ENCODE measurements at places on chromosomes 7 and 10.
A peak's percentile ranks its signal among the peaks of the same experiment; 100 is the strongest.

DNA sequence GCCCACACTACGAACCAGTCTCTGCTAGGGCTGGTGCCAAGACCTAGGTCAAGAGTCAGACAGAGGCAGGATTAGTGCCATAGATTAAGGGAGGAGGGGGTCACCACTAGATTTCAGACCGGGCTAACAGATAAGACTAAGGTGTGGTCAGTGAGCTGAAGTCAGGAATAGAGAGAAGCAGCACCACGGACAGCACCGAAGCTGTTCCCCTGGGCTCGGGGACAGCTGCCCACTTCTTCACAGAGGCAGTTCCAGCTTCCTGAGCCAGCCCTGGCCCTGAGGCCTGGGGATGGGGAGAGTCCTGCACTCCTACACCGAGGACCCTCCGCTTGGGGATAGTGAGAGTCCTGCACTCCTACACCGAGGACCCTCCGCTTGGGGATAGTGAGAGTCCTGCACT is 11.2 kb upstream of the JAKMIP3 start:
- DNase-seq = no peak

DNA sequence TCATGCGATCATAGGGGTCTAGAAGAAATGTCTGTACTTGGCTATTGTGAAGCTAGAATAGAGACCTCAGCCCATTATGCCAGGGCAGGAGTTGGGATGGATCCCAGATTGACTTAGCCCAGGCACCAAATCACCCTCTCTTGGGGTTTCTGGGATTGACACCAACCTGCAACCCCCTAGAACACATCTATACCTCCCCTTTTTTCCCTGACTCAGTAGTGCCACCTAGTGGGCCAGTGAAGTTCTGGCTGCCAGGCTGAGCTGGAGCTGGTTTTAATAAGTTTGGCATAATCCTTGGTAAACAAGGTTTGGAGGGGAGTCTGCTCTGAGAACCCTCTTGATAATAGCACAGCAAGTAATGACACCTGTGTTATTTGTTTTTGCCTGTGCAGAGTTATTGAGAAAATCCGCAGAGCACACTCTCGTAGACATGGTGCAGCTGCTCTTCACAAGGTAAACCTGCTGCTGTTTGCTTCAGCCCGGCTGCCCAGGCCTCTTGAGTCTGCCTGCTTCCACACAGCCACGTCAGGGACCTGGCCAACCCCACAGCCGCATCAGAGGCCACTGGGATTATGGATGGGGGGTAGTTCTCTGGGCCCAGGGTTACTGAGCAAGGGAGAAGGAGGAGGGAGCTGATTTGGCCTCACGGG is 43.3 kb upstream of the NFKB2 start:
- peak; percentile 78 for DNase-seq

- no peak for DNase-seq
These were observed 139.4 kb downstream of the KCND2 start for GRCh38 chr7:120412139-120413050.

DNA sequence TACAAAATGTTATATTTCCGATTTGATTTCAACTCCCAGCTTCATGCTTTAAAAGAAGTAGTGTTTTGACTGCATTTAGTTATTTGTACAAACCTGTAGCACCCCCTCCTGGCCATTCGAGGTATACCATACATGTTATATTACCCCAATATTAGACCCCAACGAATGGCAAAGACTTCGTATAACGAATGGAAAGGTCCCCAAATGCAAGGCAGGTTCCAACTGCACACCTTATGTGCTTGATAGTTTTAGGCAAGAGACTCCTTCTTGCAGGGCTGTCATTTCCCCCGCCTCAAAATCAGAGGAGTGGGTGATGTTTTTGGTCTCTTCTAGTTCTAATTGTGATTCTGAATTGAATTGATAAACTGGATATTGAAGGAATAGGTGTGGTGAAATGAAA is 101.1 kb upstream of the TARP start:
- peak; percentile 2 for DNase-seq

- no peak for DNase-seq
These were observed 199.3 kb downstream of the PARD3 start for GRCh38 chr10:34615770-34616169.

- DNase-seq = no peak
These were observed 94.8 kb downstream of the GSAP start for GRCh38 chr7:77321300-77321699.

DNA sequence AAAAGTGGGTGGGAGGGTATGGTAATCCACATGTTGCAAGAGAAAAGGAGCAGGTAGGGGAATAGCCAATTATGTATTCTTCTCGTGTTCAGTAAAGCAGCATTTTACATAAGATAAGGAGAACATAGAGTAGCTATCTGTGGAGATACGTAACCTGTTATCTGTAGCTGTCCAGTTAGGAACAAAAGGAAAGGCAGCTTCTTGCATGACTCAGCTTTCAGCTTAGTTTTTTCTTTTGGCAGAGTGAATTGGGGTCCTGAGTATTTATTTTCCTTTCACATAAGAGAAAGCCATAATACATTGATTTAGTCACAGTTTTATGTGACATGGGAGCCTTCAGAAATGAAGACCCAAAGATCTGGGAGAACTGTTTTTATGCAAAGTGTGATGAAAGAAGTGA is 116.7 kb upstream of the IMMP2L start:
- no peak for DNase-seq

GRCh38 chr10:25604591-25604990 is 329.4 kb upstream of the MYO3A start:
- DNase-seq = no peak

- DNase-seq = no peak
These were observed 1.0 kb upstream of the NRP1 start for GRCh38 chr10:33335551-33335800.

GRCh38 chr10:52119507-52119906 is 194.6 kb upstream of the DKK1 start:
- DNase-seq = no peak

DNA sequence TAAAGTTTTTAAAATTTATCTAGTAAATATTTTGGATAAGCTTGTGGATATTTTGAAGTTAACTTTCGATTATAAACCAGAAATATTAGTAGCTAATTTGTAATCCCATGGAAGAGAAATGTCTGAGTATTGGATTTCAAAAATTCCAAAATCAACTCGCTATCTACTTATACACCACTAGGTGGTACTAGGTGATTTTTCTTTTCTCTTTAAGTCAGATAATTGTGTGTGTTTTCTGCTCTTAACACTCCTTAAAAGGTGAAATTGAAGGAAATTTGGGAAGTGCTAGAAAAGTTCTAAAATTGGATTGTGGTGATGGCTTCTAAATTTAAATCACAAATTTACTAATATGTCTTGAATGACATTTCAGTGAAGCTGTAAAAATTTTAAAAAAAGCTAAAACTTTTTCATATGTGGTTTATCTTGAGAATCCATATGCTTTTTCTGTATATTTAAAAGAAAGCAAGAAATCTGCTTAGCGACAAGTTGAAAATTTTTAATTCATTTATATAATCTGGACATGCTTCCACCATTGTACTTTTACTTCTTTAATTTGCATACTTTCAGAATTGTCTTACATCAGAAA is 90.2 kb downstream of the IPMK start:
- DNase-seq = no peak

DNA sequence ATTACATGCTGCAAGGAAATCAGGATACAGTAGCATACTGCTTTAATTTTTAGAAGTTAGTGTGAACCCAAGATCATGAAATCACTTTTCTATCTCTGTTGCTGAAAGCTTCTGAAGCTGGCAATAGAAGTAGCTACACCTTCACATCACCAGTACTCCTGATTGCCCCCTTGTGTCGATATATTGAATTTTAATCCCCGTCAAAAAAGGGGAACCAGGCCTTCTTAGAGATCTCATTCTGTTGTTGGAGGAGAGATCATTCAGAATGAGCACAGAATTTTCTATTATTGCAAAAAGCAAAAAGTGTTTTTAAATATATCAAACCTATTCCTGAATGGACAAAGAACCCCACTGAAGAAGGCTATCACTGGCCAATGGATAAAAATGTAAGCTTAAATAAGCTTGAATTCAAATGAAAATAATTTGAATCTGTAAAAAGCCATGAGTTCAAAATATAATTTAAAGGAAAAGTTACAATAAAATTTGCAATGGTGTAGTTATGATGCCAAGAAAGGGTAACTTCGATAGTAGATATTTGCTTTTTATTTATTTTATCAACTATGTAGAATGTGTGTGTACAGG is 39.7 kb upstream of the TEX47 start:
- DNase-seq = peak; percentile 8

DNA sequence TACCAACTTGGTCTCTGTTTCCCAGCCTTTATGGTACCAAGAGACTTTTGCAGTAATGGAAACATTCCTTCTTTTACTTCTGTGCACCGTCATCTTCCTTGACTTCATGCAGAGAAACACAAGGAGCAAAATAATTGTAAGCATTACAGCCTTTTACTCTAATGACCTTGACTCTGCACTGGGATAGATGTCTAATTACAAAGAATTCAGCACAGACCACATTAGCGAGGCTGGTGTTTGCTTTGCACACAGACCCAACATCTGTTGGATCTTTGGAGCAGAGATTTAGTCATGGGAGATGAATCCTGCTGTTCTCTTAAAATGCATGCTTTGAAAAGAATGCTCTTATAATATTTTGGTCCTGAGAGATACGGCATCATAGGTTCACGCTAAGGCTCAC is 261.6 kb downstream of the TWIST1 start:
- no peak for DNase-seq

GRCh38 chr7:117565226-117565625 is 85.4 kb downstream of the CFTR start:
- DNase-seq = no peak

- no peak for DNase-seq
These were observed 144.5 kb upstream of the YAE1 start for GRCh38 chr7:39421661-39422060.

GRCh38 chr10:97759158-97759887 is 12.5 kb downstream of the SFRP5 start:
- peak; percentile 18 for DNase-seq

DNA sequence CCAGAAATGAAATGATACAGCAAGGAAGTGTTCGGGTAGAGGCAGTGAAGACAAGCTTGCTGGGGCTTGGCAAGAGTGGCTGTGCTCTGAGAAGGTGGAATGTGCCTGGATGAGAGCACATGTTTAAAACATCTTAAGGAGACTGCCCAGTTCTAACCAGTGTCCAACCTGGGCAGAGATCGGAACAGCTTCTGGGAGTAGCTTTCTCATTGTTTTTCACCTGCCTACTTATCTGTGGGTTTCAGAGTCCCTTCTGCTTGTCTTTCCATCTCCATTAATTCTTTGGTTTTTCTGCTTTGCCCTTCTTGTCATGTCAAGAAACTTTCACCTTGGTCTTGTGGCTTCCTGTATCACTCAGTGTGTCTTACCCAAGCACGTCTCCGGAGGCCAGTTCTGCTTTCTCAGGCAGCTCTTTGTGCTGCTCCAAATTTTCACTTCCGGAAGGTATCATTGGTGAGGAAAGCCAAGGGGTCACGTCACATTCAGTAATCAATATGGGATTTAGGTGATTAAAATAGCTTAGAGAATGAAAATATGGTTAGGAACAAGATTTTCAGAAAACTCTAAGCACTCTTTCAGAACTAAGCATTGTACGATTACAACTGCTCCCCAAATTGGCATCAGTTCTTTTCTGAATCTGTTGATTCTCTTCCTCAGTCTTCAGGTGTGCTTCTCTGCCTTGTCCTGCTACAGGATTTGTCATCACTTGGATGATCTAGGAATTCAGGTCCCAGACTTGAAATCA is 5.5 kb upstream of the LAMB4 start:
- DNase-seq = no peak

GRCh38 chr10:75540981-75541380 is 109.6 kb downstream of the LRMDA start:
- DNase-seq = no peak

- no peak for DNase-seq
These were observed at the start of gene PWWP2B for GRCh38 chr10:132397036-132397541. TSS of gene PWWP2B (plus strand) at chr10:132397200. CDS start at chr10:132397227, 27 bp downstream.

- DNase-seq = no peak
These were observed 1.3 kb downstream of the PFKFB3 start for GRCh38 chr10:6204063-6204340.

DNA sequence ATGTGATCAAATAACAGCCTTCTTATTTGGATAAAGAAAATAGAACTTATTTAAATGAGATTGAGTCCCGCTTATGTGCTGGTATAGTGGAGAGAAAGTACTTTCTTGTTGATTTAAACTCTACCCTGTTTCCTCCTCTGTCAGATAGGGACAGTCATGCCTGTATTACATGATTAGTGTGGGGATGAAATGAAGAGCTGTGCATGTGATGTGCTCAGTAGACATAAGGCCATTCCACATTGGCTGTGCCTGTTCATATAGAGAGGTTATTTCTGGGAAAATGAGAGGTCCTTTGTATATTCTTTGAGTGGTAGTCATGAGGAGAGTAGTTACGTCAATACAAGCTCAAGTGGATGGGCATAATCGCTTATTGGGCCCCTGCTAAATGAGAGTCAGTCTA is 5.7 kb downstream of the MTURN start:
- peak; percentile 16 for DNase-seq

DNA sequence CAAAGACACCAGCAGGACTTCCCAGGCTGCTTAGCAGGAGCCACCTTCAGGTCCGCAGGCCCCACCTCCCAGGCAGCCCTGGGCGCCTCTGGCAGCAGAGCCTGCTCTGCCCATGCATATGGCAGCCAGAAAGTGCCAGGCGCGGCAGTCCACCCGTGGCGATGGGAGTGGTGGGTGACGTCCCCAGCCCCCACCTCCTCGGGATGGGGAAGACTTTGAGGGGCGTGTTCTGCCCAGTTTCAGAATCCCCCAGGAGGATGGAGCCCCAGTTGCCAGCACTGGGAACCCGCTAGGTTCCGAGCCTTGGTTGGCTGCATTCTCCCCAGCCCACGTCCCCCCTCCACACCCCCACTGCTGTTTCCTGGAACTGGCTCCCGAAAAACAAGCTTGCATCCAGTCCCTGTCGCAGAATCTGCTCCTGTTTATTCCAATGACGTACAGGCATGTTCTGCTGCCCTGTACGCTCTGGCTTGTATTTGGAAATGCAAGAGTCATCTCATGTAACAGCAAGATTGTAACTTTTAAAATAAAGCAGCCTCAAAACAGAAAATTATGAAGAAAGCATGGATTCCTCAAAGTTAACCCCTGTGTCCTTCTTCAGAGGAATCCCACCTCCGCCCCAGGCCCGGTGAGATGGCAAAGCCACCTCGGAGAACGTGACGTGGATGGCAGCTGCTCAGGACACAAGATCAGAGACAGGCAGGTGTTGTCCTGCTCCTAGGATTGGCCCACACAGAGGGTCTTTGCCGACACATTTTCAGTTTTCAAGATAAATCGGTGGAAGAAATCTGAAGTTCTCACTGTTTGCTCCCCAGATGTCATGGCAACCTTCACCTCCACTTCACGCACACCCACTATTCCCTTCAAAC is 87.8 kb upstream of the PPP2R2D start:
- DNase-seq = no peak
